Epithelial cell of esophagus (primary cell): ENCODE measurements at places on chromosomes 1 and 21.

- no peak for DNase-seq
Observed at GRCh38 chr1:30414086-30414850, 309.1 kb downstream of the MATN1 start.

DNA sequence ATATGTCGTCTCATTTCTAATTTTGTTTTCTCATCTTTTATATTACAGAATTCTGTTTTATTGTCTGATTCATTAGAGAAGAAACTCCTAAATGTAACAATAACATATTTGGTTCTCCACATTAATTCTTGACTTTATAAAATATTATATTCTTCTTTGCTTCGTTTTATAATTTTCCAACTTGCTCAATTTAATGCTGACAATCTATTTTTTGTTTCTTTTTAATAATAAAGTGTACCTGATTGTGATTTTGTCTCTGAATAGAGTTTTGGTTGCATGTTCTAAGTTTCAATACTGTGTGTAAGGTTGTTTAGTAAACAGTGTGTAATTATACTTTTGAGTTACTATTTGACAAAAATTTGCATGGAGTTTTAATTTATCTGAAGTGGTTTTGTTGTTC, 131.0 kb upstream of the C1orf105 start:
- DNase-seq: no peak

GRCh38 chr1:13781907-13782633, 82.1 kb downstream of the PRDM2 start:
- peak; percentile 39 for DNase-seq

DNA sequence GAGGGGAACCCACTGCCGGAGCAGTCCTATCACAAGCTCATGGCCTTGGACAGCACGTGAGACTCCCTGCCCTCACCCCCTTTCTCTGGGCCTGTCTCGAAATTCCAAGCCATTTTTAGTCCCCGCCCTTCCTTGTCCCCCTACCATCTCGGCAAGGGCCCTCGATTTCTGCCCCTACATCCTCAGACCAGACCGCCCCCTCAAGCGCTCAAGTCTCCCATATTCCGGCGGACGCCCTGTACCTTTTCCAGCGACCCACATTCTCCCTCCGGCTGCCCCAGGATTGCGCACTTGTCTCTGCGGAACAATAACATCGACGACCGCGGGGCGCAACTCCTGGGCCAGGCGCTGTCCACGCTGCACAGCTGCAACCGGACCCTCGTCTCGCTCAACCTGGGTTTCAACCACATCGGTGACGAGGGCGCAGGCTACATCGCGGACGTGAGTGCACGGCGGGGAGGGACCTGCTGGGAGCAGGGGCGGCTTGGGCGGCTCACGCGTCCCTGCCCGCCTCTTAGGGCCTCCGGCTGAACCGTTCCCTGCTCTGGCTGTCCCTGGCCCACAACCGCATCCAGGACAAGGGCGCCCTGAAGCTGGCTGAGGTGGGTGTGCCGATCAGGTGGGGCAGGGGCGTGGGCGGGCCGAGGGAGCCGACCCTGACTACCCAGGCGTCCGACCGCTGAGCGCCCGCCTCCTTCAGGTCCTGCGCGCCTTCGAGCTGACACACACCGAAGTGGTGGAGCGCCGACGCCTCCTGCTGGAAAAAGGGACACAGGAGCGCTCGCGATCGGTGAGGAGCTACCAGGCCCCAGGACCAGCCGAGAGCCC, 7.0 kb downstream of the LRRC71 start:
- DNase-seq: peak; percentile 84

GRCh38 chr21:35227786-35228185, 178.7 kb upstream of the RUNX1 start:
- DNase-seq: no peak

DNA sequence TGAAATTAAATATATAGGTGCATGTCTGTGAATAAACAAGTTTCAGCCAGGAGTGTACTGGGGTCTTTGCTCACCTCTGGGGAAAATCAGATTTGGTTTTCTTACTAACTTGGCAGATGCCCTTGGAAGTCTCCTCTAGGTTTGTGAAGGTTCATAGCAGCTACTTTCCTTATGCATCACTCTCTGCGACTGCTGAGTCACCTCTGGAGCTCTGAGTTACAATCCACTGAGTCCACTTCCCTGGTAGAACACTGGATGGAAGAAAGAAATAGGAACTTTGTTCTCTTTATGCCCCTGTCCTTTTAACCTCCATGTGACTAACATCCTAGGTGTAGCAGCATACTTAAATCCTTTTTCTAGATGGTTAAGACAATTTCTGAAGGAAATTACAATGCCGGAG, 4.4 kb upstream of the FASLG start:
- peak; percentile 79 for DNase-seq

- no peak for DNase-seq
Observed at GRCh38 chr1:104163912-104164476, 414.3 kb downstream of the AMY1C start.

- no peak for DNase-seq
Observed at GRCh38 chr1:30708361-30708728, 15.0 kb downstream of the MATN1 start.
